ENCODE measurements at places on chromosomes 16 and 17.
A peak's percentile ranks its signal among the peaks of the same experiment; 100 is the strongest.

DNA sequence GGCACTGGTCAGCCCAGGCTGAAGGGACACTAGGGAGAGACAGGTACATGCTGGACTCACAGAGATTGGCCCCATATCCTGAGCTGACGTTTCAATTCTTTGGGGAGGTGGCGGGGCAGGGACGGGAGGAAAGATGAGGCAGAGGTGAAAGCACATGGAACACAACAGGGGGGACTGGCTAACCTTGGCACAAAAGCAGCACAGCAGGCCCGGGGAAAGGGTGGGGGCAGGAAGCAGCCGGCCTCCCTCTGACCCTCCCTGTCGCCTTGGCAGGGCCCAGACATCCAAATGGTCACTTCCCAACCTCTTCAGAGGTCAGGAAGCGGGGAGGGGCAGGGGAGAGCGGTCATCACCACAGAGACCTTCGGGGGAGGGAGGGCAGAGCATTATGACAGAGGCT lies 6.6 kb downstream of the VAT1 start:
- DNase-seq = no peak

DNA sequence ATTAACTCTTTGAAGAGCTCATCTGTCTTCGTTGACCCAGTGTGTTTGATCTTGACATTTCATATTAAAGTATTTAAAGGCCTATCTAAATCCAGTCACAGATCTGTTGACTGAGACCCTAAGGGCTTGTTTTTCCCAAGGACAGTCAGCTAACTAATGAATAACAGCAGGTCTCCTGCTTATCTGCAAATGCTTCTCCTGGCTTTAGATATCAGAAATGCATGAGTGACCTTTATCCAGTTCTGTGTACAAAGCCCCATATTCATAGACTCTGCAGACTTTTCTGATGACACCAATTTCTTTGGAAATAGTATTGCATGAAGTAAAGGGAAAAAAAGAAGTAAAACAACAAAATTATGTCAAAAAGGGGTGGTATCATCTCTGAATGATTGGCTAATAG lies 70.3 kb downstream of the YPEL2 start:
- no peak for DNase-seq

DNA sequence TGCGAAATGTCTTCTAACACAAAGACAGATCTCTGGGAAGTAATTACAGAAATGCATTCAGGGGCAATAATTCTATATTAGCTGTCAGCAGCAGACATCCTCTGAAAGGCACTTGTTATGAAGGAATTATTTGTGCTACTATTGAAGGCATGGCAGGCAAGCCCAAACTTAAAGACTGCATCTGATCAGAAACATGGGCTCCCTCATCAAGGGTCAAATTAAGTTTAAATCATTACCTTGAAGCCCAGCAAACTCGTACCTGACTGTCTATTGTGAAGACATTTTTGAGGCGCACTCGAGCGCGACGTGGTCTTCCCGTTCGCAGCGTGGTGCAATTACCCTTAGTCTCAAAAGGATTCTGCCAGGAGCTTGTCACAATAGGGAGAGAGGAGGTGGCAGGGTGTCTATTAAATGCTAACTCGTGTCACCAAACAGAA lies 110.6 kb downstream of the ZNF423 start:
- no peak for DNase-seq

GRCh38 chr16:9090101-9090959 lies 1.1 kb upstream of the HAPSTR1 start:
- no peak for DNase-seq

GRCh38 chr17:29956225-29956624 lies 14.8 kb downstream of the EFCAB5 start:
- DNase-seq = no peak

- DNase-seq = no peak
Measured at GRCh38 chr17:10135539-10136257, 62.7 kb downstream of the GAS7 start.

GRCh38 chr17:75825149-75825552 lies 19.1 kb downstream of the UNC13D start:
- no peak for DNase-seq

DNA sequence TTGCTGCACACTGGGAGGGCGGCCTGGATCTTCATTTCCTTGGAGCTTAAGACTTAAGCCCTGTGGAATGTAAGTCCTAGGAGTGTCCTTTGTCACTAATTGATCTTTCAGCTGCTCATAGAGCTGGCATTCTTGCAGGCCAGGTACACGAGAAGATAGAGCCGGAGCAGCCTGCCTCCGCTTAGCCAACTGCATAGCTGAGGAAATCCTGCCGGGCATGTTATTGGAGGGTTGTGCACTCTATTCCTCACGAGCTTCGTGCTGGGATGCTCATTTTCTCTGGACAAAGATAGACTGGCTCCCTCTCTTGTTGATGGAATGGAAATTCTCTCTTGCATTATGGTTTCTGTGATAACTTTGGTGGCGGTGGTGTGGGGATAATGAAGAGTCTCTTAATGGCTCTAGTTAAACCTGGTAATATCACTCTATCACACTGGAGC lies 76.9 kb downstream of the RPA1 start:
- no peak for DNase-seq

DNA sequence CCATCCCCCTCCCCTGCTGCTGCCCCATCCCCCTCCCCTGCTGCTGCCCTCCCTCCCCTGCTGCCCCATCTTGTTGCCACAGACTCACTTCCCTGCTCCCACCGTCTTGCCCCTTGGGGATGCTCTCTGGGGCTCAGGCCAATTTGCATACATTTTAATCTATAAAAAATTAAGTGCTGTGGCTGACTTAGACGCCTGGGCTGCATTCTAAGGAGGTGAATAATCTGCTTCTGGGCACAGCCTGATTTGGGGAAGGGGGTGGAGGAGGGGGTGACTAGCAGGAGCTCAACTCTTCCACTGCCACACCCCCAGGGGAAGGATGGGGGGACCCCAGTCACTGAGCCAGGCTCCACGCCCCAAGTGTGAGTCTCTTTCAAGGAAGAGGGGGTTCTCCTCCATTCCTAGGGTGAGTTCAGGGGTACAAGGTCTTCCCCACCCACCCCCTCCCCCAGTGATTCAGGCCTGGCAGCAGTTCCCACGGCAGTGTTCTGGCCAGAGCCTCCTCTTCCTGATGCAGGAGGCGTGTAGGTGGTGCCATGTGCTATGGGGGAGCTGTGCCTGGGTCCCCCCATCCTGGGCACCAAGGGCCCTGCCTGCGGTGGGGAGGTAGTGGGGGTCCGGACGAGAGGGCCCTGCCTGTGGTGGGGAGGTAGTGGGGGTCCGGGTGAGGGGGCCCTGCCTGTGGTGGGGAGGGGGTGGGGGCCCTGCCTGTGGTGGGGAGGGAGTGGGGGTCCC lies 5.0 kb downstream of the DPH1 start:
- no peak for DNase-seq

DNA sequence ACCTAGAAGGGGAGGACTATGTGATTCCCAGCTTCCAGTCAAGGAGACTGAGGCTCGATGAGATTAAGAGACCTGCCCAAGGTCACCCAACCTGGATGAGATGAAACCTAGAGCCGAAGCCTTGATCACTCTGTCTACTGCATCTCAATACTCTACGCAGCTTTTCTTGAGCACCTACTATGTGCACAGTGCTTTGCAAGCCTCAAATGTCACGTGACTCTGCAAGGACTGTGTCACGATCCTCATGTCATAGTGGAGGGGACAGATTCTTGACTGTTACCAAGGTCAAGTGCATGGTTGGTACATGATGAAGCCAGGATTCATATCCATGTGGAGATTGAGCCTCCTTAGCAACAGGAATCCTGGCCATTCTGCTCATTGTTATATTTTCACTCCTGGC lies 14.7 kb downstream of the BCO1 start:
- no peak for DNase-seq

DNA sequence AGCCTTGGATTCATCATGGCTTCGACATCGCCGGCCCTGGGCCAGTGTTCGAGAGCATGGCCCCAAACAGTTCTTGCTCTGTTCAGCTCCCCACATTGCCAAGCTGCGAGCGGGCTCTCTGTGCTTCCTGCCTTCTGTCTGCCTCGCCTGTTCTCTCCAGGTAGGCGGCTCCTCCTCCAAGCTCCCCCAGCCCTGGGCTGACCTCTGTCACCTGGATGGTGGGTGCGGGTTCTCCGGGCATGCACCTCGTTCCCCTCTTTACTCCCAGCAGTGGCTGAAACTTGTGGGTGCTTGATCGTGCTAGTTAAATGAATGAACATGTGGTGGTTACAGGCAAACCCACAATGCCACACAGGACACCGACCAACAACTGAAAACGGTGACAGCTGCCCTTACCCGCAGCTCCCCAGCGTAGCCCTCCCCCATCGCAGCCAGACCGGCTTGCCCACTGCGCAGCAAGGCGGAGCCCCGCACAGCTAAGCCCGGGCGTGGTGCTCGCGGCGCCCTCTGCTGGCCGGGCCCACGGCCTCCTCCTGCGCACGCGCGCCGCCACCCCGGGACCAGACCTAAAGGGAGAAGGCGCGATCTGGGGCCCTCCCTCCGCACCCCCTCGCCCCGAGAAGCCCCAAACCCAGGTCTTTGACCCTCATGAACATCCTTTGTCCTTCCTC lies 23.0 kb upstream of the EIF1 start:
- DNase-seq = peak; percentile 82

DNA sequence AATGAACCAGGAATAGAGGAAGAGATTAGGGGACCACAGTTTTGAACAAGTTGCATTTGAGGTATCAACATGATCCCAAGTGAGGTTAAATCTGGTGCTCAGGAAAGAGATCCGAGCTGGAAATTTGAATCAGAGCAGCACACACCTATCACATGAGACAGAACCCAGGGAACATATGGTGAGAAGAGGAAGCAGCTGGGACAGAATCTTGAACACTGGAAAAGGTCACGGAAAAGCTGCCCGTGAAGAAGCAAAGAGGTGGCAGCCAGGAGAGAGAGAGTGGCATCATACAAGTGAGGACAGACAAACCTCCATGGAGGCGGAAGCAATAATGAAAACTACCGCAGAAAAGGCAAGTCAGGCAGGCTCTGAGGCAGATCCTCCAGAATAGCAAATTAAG lies 36.1 kb downstream of the USP31 start:
- DNase-seq = no peak

DNA sequence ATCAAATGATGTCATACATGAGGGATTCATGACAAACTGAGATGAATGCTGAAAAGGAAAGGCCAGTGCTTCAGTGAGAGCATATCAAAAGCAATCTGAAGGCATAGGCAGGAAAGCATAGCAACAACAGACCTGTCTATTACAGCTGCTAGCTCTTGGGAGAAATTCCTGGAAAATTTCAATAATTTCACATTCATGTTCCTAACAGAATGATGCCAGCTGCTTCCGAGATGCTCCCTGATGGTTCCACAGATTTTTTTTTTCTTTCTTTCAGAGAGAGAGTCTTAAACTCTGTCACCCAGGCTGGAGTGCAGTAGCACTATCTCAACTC lies 50.3 kb upstream of the CLEC3A start:
- DNase-seq = no peak

- DNase-seq = no peak
Measured at GRCh38 chr17:49583889-49584288, 8.2 kb downstream of the NXPH3 start.

GRCh38 chr16:14007450-14007849 lies 63.7 kb upstream of the MRTFB start:
- no peak for DNase-seq

DNA sequence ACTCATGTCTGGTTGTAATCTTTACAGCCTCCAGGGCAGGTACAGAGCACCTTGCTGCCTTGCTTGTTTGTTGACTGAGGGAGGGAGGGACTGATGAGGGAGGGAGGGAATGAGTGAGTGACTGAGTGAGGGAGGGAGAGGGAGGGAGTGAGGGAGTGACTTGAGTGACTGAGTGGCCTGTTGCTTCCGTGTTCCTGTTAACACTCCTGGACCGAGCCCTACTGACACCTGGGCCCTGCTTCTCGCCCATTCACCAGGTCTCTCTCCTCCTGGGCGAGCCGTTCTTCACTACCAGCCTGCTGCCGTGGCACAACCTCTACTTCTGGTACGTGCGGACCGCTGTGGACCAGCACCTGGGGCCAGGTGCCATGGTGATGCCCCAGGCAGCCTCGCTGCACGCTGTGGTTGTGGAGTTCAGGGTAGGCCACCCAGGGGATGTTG lies 41.2 kb downstream of the PRMT7 start:
- DNase-seq = no peak

GRCh38 chr16:54862529-54862928 lies 68.1 kb upstream of the IRX5 start:
- DNase-seq = no peak

GRCh38 chr17:67138392-67138791 lies 94.0 kb downstream of the CACNG1 start:
- DNase-seq = no peak

DNA sequence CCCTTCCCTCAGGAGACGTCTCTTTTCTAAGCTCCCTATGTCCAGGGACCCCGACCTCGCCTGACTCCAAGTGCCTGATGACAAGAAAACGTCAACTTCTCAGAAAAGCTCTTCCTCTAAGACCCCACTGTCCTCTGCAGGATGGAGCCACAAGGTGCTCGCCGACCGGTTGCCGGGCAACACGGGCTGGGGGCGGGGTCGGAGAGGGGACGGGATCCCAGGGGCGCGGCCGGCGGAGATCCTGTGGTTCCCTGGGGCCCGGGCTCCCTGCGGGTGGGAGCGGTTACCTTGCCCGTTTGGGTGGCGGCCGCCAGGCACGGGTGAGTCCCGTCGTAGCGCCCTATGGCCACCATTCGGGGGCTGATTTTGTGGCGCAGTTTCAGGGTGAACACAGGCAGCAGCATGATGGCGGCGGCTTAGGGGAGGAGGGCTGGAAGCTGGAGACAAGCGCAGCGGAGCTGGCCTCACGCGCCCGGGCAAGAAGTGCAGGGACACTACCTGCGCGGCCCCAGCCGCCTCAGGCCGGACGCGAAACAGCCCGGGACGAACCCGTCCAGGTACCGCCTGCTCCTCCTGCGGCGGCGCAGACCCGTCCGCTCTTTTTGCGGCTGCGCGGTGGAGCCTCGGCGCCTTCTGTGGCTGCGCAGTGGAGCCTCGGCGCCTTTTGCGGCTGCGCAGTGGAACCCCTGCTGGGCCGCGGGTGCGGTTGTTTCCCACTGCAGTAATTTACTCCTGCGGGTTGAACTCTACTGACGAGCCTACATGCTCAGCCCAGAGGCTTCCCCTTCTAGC lies at the start of gene BBS2:
Gene BBS2 (minus strand): TSS at position 566 of the 792 bp plus-strand sequence. CDS start 162 bp downstream, at position 404.
- DNase-seq = peak; percentile 64

DNA sequence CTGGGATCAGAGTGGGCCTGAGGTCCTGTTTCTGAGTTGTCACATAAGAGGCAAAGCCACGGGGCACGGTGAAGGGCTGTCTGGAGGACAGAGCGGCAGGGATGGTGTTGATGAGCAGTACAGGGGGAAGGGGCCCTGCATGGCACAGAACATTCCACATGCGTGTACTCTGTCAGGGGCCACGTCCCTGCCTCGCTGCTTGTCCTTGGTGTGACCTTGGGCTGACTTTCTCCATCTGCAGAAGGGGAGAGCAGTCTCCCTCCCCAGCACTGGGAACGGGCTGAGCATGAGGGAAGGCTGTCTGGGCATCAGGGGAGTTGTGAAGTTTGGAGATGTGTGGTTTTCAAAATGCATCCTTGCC lies 71.5 kb upstream of the GSE1 start:
- DNase-seq = no peak

Data from GDM1 (cell line).